ENCODE measurements at places on chromosomes 2 and 18.
A peak's percentile ranks its signal among the peaks of the same experiment; 100 is the strongest.

- no peaks in the 10 kb centered on the region for H3K4me1 ChIP-seq
- DNase-seq: no peak
- no peak overlapping the region for H3K27ac ChIP-seq
- no peak overlapping the region for H3K4me3 ChIP-seq
Measured at GRCh38 chr2:233503947-233504637, 62.5 kb downstream of the USP40 start.

GRCh38 chr2:218095853-218096252 lies 26.8 kb downstream of the RUFY4 start:
- DNase-seq: no peak
- no peak overlapping the region for H3K4me3 ChIP-seq
- no peaks in the 10 kb centered on the region for H3K36me3 ChIP-seq
- peaks cover 4% of the 10 kb centered on the region for H3K27me3 ChIP-seq
- H3K4me1 ChIP-seq: no peaks in the 10 kb centered on the region

GRCh38 chr2:166067229-166067628 lies 60.6 kb downstream of the SCN1A start:
- DNase-seq: no peak
- H3K27me3 ChIP-seq: no peaks in the 10 kb centered on the region
- peaks cover 14% of the 10 kb centered on the region for H3K4me1 ChIP-seq
- no peak overlapping the region for H3K27ac ChIP-seq

DNA sequence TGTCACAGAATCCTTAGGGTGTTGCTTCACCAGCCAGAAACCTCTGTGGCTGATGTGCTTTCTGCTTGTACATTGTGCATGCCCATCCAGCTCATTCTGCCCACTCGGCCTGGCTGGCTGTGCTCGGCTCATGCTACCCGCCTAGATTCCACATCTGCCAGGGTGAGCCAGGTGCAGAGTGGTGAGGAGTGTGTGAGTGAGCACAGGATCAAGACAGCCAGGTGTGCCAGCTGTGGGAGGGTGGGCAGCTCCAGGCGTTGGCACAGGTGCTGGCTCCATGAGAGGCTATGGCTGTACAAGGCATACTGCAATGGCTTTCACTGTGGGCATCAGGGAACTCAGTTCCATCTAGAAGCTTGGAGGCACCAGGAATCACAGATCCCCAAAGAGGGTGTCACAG lies 1321.8 kb upstream of the CRIM1 start:
- H3K27ac ChIP-seq: no peak overlapping the region
- no peak for DNase-seq
- no peak overlapping the region for H3K4me3 ChIP-seq
- H3K36me3 ChIP-seq: no peaks in the 10 kb centered on the region
- no peaks in the 10 kb centered on the region for H3K4me1 ChIP-seq

- H3K27me3 ChIP-seq: no peaks in the 10 kb centered on the region
- no peaks in the 10 kb centered on the region for H3K4me1 ChIP-seq
- DNase-seq: no peak
- H3K27ac ChIP-seq: no peak overlapping the region
Measured at GRCh38 chr2:7845332-7845731, 836.5 kb upstream of the ID2 start.

GRCh38 chr2:57542081-57542480 lies 504.5 kb upstream of the VRK2 start:
- no peak overlapping the region for H3K27ac ChIP-seq
- DNase-seq: no peak
- H3K27me3 ChIP-seq: no peaks in the 10 kb centered on the region
- H3K4me3 ChIP-seq: no peak overlapping the region
- peaks cover 4% of the 10 kb centered on the region for H3K4me1 ChIP-seq

DNA sequence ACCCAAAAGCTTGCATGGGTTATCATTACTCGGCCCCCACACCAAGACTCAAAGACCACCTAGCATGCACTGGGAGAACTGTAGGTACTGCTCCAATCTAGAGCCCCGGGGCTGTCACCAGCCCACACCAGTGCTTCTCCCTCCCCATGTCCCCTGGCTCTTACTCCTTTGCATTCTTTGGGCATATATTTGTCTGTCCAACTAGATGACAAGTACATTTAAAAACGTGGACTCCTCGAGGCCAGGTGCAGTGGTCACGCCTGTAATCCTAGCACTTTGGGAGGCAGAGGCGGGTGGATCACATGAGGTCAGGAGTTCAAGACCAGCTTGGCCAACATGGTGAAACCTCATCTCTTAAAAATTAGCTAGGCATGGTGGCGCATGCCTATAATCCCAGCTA lies 7.8 kb downstream of the AFG3L2 start:
- H3K27me3 ChIP-seq: peaks cover 1% of the 10 kb centered on the region
- DNase-seq: no peak
- H3K27ac ChIP-seq: no peak overlapping the region

- DNase-seq: no peak
- H3K27ac ChIP-seq: no peak overlapping the region
- H3K4me3 ChIP-seq: peak overlapping the region; percentile 17
- peaks cover 5% of the 10 kb centered on the region for H3K27me3 ChIP-seq
- H3K4me1 ChIP-seq: peaks cover 17% of the 10 kb centered on the region
Measured at GRCh38 chr2:64770137-64770780, 116.5 kb upstream of the SERTAD2 start.

DNA sequence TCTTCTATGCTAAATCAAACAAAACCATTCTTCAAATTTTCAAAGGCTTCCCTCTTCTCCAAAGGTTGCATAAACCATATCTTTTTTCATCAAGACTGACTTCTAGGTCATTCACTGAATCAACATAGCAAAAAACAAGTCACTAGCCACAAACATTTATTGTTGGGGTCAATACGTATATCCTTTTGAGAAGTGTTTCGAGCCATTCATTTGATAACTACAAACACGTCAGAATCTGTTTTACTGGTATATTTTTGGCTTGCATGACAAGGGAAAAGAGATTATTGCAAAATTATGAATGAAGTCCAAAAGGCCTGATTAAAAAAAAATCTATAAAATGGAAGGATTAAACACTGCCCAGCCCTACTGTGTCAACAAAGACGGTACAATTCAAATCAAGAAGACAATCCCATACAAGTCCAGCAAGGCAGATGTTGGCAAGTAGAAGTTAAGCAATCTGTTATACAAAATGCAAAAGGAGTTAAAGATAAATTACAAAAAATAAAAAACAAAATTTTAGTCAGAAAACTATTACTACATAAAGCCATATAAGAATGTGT lies 222.4 kb downstream of the SRBD1 start:
- no peak overlapping the region for H3K27ac ChIP-seq
- H3K4me3 ChIP-seq: no peak overlapping the region
- no peak for DNase-seq
- H3K4me1 ChIP-seq: peaks cover 10% of the 10 kb centered on the region

DNA sequence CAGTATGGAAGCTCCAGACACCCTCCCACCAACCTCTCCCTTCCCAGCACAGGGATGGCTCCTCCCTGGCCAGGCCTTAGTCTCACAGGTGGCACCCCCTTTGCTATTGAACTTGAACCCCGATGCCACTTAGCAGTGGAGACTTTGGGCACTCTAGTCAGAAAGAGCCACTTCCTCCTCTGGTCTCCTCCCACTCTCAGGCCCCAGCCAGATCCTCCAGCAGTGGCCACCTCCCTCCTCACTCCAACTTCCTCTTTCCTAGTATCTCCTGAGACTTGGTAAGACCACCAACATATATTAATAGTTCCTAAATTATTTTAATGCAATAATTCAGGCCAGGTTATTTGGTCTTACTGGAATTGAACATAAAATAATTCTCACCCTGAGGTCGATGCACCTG lies 437.2 kb upstream of the ID2 start:
- no peaks in the 10 kb centered on the region for H3K27me3 ChIP-seq
- peaks cover 5% of the 10 kb centered on the region for H3K36me3 ChIP-seq
- H3K27ac ChIP-seq: no peak overlapping the region
- H3K4me1 ChIP-seq: no peaks in the 10 kb centered on the region
- DNase-seq: no peak

- no peak overlapping the region for H3K4me3 ChIP-seq
- H3K27me3 ChIP-seq: no peaks in the 10 kb centered on the region
- H3K27ac ChIP-seq: no peak overlapping the region
Measured at GRCh38 chr2:234241656-234242458, 191.4 kb downstream of the SPP2 start.

DNA sequence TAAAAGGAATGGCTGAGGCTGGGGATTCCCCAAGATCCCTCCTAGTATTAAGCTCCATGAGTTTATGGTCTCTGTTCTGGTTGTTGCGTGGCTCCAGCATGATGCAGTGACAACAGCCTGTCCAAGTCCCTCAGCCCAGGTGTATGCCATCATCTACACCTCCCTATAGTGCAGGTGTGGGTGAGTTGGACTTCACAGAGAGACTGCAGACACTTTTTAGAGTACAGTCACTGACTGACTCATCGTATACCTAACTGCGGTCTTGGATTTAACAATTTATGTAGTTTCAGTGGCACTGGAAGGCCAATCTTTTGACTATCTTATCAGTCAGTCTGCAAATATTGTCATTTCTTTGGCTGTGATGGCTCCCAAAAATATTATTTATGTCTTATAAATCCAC lies 415.0 kb downstream of the TMX3 start:
- peaks cover 8% of the 10 kb centered on the region for H3K4me1 ChIP-seq
- H3K36me3 ChIP-seq: no peaks in the 10 kb centered on the region
- H3K4me3 ChIP-seq: no peak overlapping the region
- no peaks in the 10 kb centered on the region for H3K27me3 ChIP-seq
- no peak overlapping the region for H3K27ac ChIP-seq

- H3K4me1 ChIP-seq: peaks cover 55% of the 10 kb centered on the region
- no peak for DNase-seq
- peak overlapping the region; percentile 57 for H3K27ac ChIP-seq
- peak overlapping the region; percentile 71 for H3K4me3 ChIP-seq
- H3K27me3 ChIP-seq: peaks cover 22% of the 10 kb centered on the region
- H3K36me3 ChIP-seq: peaks cover 4% of the 10 kb centered on the region
Measured at GRCh38 chr18:76389716-76390115, 105.3 kb downstream of the ZNF516 start.

DNA sequence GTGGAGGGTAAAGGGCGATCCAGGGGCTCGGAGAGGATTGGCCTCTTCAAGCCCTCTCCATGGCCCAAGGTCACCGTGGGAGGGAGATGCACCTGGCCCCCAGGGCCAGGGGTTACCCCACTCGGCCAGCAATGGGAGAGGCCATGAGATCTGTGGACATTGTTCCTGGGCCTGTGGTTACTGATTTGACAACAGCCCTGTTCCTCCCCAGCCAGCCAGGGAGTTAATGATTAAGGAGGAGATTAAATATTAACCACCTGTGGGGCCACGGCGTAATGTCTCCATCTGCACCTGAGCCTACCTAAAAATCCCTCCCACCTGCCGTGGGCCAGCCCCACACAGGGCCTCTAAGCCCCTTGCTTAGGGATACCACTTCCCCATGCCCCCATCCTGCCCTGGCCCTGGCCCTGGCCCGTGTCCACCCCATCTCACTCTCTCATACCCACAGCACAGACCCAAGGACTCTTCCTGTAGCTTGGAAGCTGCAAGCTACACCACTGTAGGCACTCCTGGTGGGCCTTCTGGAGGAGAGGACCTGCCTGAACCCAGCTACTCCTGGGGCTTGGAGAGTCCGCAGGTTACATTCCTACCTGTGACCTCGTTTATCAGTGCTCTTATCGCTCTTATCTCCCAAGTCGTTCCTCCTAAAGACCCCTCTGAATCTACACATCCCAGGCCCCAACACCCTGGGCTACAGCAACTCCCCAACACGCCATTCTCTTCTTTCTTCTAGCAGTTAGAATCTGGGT lies 32.1 kb downstream of the ZFP36L2 start:
- DNase-seq: no peak
- H3K4me3 ChIP-seq: no peak overlapping the region
- H3K4me1 ChIP-seq: no peaks in the 10 kb centered on the region
- no peaks in the 10 kb centered on the region for H3K36me3 ChIP-seq
- H3K27me3 ChIP-seq: no peaks in the 10 kb centered on the region

- H3K36me3 ChIP-seq: peaks cover 4% of the 10 kb centered on the region
- H3K4me3 ChIP-seq: peak overlapping the region; percentile 25
- peaks cover 2% of the 10 kb centered on the region for H3K4me1 ChIP-seq
- no peak overlapping the region for H3K27ac ChIP-seq
- DNase-seq: peak; percentile 27
Measured at GRCh38 chr2:240998995-240999791, 775 bp downstream of the SNED1 start.

- H3K4me1 ChIP-seq: peaks cover 5% of the 10 kb centered on the region
- H3K27me3 ChIP-seq: peaks cover 25% of the 10 kb centered on the region
- DNase-seq: peak; percentile 47
- H3K36me3 ChIP-seq: no peaks in the 10 kb centered on the region
Measured at GRCh38 chr18:22165049-22165602, 4.3 kb upstream of the GATA6 start.

- peaks cover 11% of the 10 kb centered on the region for H3K4me1 ChIP-seq
- no peaks in the 10 kb centered on the region for H3K27me3 ChIP-seq
- peaks cover 6% of the 10 kb centered on the region for H3K36me3 ChIP-seq
- H3K27ac ChIP-seq: no peak overlapping the region
- H3K4me3 ChIP-seq: no peak overlapping the region
Measured at GRCh38 chr2:175464311-175464670, 282.8 kb upstream of the ATP5MC3 start.

GRCh38 chr2:65818873-65819451 lies 386.6 kb upstream of the SPRED2 start:
- no peak overlapping the region for H3K4me3 ChIP-seq
- DNase-seq: no peak
- H3K27me3 ChIP-seq: no peaks in the 10 kb centered on the region
- no peaks in the 10 kb centered on the region for H3K36me3 ChIP-seq

GRCh38 chr18:49510393-49511115 lies 23.5 kb upstream of the C18orf32 start:
- no peak overlapping the region for H3K4me3 ChIP-seq
- peaks cover 3% of the 10 kb centered on the region for H3K27me3 ChIP-seq
- H3K27ac ChIP-seq: no peak overlapping the region

DNA sequence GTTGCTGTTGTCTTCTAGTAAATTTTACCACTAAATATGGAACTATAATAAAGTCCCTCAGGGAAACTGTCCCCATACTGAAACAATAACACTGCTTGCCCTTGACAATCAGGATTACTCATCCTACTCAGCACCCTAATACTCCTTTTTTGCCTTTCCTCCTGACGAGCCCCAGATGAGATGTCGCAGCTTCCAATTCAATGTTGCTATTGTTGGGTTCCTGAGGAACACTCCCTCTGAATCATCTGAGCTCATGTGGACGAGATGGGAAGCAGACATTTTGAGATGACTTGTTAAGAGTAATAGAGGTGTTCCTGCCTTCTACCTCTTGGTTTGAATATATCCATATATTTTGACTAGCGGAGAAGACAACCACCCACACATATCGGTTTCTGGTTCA lies 187.8 kb upstream of the FAM98A start:
- no peaks in the 10 kb centered on the region for H3K27me3 ChIP-seq
- no peaks in the 10 kb centered on the region for H3K36me3 ChIP-seq
- no peaks in the 10 kb centered on the region for H3K4me1 ChIP-seq
- no peak overlapping the region for H3K27ac ChIP-seq

- no peaks in the 10 kb centered on the region for H3K4me1 ChIP-seq
- H3K27me3 ChIP-seq: no peaks in the 10 kb centered on the region
- no peak for DNase-seq
- no peaks in the 10 kb centered on the region for H3K36me3 ChIP-seq
Measured at GRCh38 chr2:186827862-186828492, 21.0 kb downstream of the ZSWIM2 start.

DNA sequence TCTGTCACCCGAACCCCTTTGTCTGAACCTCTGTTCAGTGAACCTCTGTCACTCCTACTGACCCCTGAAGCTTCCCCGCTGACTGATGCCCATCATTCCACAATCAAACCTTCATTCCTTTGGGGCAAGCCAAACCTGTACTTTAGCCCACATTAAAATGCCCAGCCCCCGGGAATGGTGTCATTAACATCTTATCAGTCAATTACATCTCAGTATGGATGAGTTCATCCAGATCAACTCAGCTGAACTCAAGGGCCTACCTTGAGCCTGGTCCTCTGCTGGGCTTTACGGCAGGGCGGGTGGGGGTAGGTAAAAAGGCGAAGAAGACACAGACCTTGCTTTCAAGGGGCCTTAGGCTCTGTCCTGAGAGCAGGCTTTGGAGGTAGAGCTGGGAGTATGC lies 154.4 kb upstream of the SMAD2 start:
- no peak overlapping the region for H3K4me3 ChIP-seq
- H3K4me1 ChIP-seq: peaks cover 15% of the 10 kb centered on the region
- no peak for DNase-seq
- no peaks in the 10 kb centered on the region for H3K36me3 ChIP-seq
- peaks cover 6% of the 10 kb centered on the region for H3K27me3 ChIP-seq

All from glutamatergic neuron (in vitro differentiated cells).